Testis (tissue), 5 donors: ENCODE measurements at places on chromosomes 11 and 22. TPM values are rescaled to one million over a fixed set of nuclear protein-coding genes. Genes with fewer than 3 reads are reported as not detected.

DNA sequence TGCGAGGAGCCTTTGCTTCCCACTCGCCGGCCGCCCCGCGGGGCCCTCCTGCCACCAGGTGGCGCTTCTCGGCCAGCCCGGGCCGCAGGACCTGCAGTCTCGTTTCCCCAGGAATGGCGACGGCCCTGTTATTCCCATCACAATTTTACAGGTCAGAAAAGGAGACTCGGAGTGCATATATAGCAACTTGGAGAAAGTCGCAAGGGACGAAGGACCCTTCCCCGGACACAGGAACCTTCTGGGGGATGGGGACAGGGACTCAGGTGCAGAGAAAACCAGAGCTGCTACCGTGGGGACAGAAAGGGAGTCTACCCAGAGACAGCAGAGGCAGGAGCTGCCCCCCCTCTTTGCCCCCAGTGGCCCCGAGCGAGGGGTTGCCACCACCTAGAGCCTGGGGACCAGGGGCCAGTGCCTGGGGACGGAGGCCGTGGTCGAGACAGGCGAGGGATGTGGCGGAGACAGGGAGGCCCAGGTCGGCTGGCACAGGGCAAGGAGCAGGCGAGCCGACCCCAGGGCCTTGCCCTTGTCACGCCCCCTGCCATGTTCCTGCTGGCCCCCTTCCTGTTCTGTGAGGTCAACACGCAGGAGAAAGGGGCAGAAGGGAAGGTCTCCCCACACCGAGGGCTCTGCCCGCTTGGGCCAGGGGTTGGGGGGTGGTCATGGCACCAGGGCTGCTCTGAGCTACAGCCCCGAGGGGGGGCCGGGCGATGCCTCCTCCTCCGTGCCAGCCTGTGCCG, 3.5 kb upstream of the KRTAP5-6 start:
- H3K27ac ChIP-seq = peak overlapping the region; percentile 24
- no peaks in the 10 kb centered on the region for H3K36me3 ChIP-seq
- peak; percentile 89 for DNase-seq
- H3K4me3 ChIP-seq = peak overlapping the region; percentile 50

Gene LRP4
- 7.8 TPM for polyA plus RNA-seq

DNA sequence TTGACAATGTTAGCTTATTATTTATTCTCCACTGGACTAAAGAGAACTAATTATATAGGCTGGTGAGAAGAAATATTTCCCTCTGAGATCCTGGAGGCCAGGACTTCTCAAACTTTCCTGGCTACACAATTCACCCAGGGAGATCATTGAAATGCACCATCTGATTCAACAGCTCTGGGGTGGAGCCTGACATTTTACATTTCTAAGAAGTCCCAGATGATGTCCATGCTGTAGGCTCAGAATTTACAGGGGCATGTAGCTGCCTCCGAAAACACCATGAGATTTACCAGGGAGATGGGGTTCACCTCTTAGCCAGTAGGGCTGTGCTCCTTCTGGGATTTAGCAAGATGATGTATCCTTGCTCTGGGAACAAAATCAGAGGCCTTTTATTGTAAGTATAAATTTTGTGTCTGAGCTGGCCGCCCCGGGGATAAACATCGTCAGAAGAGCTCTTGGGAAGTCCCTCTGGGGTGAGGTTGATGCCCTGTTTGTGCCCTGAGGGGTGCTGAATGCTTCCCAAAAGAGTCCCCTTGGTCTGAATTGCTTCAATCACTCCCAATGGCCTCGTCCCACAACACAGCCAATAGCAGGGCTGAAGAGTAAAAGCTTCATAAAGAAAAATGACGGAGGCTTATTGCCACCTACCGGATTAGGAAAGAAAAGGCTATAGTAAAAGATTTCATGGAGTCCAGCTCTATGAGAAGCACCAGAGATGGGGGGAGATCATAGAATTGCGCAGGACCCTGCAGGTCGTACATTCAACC, 33.4 kb upstream of the API5 start:
- peaks cover 5% of the 10 kb centered on the region for H3K4me1 ChIP-seq
- H3K4me3 ChIP-seq = no peak overlapping the region
- no peak overlapping the region for H3K27ac ChIP-seq
- no peak for DNase-seq
- no peaks in the 10 kb centered on the region for H3K27me3 ChIP-seq

GRCh38 chr11:131748151-131749050, 378.0 kb downstream of the NTM start:
- H3K27me3 ChIP-seq = no peaks in the 10 kb centered on the region
- H3K36me3 ChIP-seq = no peaks in the 10 kb centered on the region
- no peaks in the 10 kb centered on the region for H3K4me1 ChIP-seq
- peak; percentile 74 for DNase-seq
- no peak overlapping the region for H3K27ac ChIP-seq

Gene CEP126
- polyA plus RNA-seq = 14.8 TPM

DNA sequence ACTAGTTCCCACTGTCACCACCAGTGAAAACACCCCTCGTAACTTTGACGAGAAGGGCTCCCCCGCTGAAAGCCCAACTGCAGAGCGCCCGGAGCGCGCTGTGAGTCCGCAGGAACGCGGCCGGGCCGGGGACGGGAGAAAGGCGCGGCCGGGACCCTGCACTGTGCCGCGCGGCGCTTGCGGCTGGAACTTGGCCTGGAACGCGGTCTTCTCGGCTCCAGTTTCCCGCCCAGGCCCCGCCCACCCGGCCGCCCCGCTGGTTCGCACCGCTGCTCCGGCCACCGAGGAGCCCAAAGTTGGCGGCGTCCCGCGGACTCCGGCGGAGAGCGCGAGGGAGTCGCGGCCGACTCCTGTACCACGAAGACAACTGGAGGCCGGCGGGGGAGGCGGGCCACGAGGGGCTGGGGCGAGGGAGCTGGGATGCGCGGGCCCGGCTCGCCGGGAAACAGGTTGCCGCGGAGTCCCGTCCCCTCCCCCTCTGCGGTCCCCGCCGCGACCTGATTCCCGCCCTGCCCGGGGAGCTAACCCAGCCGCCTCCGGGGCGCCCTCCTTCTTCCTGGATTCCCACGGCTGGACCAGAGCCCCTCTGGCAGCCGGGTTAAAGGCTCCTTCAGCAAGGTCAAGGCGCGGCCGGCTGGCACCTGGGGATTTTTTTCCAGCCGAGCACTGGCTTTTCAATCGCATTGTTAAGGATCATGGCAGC, 3.4 kb downstream of the TENM4 start:
- DNase-seq = peak; percentile 70
- peak overlapping the region; percentile 39 for H3K4me3 ChIP-seq
- peaks cover 6% of the 10 kb centered on the region for H3K4me1 ChIP-seq
- no peaks in the 10 kb centered on the region for H3K36me3 ChIP-seq

DNA sequence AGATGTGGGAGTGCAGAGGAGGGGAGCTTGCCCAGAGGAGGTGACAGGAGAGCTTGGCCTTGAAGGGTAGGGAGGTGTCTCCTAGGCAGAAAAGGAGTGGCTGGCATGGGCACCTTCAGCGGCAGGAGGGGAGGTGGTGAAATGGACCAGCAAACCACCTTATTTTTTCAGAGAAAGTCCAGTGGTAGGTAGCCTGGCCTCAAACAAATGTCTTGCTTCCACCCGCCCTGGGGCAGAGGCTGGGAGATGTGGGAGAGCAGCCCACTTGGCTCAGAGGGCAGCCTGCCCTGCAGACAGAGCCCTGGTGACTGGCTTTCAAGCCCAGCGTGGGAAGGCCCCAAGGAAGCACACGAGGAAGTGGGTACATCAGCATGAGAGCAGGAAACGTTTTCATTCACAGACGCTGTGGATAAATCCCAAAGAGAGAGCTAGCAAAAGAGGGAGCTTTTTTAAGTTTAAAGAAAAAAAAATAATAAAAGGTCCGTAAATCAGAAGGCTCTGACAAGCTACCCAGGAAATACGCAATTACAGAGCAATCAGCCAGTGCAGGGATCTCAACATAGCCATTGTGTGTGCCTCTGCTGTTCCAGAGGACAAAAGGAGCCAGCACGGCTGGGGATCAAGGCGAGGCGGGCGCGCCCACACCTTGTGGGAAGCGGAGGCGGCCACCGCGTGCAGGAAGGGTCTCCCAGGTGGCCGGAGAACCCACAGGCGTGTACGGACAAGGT, 238.7 kb upstream of the PLET1 start:
- H3K36me3 ChIP-seq = no peaks in the 10 kb centered on the region
- no peak overlapping the region for H3K27ac ChIP-seq
- H3K4me3 ChIP-seq = peak overlapping the region; percentile 29
- no peaks in the 10 kb centered on the region for H3K27me3 ChIP-seq
